ENCODE measurements at places on chromosomes 1 and 21. TPM values are rescaled to one million over a fixed set of nuclear protein-coding genes. Genes with fewer than 3 reads are reported as not detected.

Gene FAM110D
- total RNA-seq = not detected

Gene CHRM3
- total RNA-seq = not detected

Gene ERO1B
- total RNA-seq = 1.5 TPM

Gene HPCAL4
- total RNA-seq = not detected

Gene RIIAD1
- not detected for total RNA-seq

Gene PRAMEF10
- total RNA-seq = not detected

Gene FAM72C
- 3.4 TPM for total RNA-seq

Gene CA6
- total RNA-seq = not detected

Gene PTPN14
- 16.5 TPM for total RNA-seq

Gene VHLL
- not detected for total RNA-seq

Gene FAM177B
- not detected for total RNA-seq

Gene RPTN
- total RNA-seq = not detected

Gene ANKRD13C
- 12.4 TPM for total RNA-seq

Gene KLF17
- total RNA-seq = under 0.01 TPM

Gene TEX38
- not detected for total RNA-seq

Gene NID1
- 69.0 TPM for total RNA-seq

Gene ETV3L
- not detected for total RNA-seq

Gene EFNA1
- total RNA-seq = 0.89 TPM

Gene OLIG2
- total RNA-seq = not detected

Gene CYP4B1
- total RNA-seq = not detected

Gene LAMTOR5
- total RNA-seq = 177 TPM

Gene ERG
- total RNA-seq = not detected

Gene LPAR3
- 3.0 TPM for total RNA-seq
